Activated CD8-positive, alpha-beta memory T cell treated with anti-CD3 and anti-CD28 coated beads for 48 hours (primary cell): ENCODE measurements at places on chromosomes 4 and X.

DNA sequence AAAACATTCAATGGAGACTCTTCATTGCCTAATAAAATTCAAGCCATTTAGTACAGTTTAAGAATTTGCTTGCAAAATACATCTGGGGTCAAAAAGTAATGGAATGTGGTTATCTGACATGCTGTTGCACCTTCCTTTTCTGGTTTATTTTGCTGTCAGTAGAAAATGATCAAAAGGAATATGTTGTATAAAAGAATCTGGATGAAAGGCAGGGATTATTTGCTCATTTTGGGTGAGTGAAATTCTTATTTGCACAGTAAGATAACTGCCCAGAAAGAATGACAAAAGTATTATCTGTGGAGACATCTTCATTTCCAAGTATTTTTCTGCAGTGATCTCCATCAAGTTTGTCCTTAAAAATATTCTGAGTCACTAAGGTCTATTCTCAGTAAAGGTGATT is 30.4 kb downstream of the BOD1L1 start:
- DNase-seq: no peak

DNA sequence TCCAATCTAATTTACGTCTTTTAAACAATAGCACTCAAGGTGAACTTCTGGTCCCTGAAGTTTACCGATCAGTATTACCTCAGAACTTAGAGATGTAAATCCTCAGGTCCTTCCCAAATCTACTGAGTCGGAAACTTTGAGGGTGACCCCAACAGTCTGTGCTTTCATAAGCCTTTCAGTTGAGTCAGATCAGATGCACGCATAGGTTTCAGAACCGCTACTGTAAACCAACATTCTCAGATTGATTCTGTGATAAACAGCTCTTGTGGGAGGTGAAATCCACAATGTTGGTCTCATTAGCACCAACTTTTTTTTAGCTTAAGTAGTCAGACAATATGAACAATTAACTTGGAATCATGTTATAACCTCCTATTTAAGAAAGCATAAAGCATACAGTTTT is 86.0 kb downstream of the WWC2 start:
- DNase-seq: no peak

GRCh38 chr4:80422727-80423404 is 87.3 kb downstream of the CFAP299 start:
- no peak for DNase-seq

GRCh38 chr4:118354913-118355312 is 2.1 kb upstream of the PRSS12 start:
- no peak for DNase-seq

DNA sequence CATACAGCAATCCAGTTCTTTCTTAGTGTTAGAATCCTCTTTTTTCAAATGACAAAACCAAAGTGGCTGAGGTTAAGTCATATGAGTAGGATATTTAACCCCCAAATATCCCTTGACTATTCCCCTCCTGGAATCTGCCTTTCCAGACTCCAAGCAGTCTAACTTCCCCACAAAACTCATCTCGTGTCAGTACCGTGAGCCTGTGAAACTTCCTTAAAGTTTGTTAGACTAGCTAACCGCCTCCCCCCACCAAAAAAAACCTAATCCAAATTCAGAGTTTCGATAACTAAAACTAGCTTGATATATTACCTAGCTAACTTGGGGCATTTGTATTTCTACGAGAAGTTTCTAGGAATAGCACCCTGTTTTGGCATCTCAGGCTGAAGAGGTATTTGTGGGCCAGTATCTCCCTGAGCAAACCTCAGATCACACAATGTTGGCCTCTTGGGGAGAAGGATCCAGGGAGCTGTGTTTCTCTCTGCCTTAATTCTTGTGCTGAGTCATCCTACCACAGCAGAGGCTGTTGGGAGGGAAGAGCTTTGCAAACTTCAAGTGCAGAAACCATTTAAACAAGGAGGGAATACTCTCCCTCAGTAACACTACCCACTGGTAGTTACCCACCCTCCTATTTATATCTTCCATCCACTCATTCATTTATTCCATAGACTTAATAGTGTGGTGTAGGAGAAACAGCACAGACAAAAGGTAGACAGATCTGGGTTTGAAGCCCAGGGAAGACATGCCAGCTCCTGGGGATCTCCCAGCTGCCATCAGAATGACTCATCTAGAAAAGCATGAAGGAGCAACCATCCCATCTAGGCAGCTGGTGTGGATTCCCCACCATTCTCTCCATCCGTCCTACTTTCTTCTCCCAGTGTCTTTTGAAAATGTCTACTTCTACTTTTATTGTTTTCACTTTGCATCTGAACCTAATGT is 39.3 kb upstream of the TXK start:
- no peak for DNase-seq

- DNase-seq: no peak
These were observed 4.5 kb downstream of the CXXC4 start for GRCh38 chr4:104490096-104490769.

GRCh38 chr4:90425893-90426292 is 298.7 kb downstream of the CCSER1 start:
- DNase-seq: no peak
